Right lung (tissue), 10 donors: ENCODE measurements at places on chromosomes 5 and 9. TPM values are rescaled to one million over a fixed set of nuclear protein-coding genes. Genes with fewer than 3 reads are reported as not detected.

- DNase-seq: no peak
These were observed 387.7 kb downstream of the TLR4 start for GRCh38 chr9:118091711-118092500.

The IL5 gene
- 0.60 TPM for polyA plus RNA-seq

The RNF208 gene
- 6.9 TPM for polyA plus RNA-seq

DNA sequence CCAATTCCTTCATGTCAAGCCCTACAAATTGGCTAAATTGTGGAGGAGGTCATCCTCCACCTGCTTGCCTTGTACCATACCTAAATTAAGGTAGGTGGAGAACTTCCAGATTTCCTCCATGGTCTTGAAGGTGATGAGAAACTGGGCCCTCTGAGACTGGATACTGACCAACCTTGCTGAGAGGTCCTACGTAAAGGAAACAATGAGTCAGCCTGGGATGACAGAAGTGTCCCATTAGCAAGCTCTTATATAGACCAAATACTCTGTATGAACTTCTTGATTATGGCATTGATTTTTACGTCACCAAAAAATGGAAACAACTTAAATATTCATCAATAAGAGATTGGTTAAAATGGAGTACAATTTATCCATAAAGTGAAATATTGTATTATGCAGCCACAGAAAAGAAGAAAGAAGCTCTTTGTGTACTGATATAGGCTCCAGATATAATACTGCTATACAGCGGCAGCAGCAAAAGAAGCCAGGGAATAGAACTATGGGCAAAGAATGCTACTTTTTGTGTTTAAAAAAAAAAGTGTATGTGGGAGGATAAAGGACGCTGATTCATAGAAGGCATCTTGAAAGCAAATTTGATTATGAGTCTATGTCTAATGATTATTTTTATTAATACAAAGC lies 18.3 kb downstream of the SH3TC2 start:
- no peak for DNase-seq
